Mesothelial cell of epicardium (in vitro differentiated cells): ENCODE measurements at places on chromosomes 3 and 15.

- no peak for DNase-seq
Measured at GRCh38 chr3:187739094-187739560, 6.1 kb downstream of the BCL6 start.

- DNase-seq = no peak
Measured at GRCh38 chr3:14258906-14259904, 80.6 kb downstream of the LSM3 start.

- no peak for DNase-seq
Measured at GRCh38 chr3:74127256-74127655, 487.2 kb downstream of the CNTN3 start.

GRCh38 chr3:190281308-190282051 is 40.8 kb downstream of the CLDN1 start:
- no peak for DNase-seq

DNA sequence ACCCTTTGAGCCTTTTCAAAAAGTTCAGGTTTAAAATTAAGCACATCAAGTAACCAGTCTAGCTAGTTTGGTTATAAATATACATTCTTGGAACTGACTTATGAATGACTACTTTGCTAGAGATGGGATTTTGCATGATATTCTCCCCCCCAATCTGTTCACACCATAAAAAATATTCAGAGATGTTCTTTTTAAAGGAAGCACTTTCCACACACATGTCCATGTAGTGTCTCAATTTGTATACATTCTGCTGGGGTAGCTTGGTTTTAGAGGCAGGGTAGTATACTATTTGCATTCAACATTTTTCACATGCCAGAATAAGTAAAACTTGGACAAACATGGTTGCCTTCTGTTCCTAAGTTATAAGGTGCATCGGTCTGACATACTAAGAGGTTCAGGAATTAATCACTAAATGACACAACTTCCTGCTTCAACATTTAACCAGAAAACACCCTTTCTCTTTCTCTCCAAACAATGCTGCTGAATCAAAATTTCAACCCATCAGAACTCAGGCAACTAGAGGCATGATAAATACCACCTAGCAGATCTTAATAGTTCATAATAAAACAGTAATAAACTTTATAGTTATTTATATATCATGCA is 57.0 kb downstream of the SUMF1 start:
- no peak for DNase-seq

DNA sequence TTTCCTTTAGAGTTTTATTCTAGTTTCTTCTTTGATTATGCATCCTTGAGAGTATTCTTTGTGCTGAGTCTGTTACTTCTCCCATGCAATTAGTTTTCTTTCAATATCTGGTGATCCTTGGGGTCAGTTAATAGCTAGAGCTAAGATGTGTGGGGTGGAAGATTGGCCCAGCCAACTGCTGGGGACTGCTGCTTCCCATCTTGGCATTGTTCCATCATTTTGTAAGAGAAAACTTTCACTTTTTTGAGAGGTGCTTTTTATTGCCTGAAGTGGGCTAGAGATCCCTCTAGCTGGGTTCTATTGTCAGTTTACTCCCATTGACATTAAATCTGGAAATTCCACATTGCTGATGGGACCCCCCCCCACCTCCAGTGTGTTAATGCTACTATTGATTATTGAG is 15.4 kb downstream of the BCL2L10 start:
- no peak for DNase-seq

DNA sequence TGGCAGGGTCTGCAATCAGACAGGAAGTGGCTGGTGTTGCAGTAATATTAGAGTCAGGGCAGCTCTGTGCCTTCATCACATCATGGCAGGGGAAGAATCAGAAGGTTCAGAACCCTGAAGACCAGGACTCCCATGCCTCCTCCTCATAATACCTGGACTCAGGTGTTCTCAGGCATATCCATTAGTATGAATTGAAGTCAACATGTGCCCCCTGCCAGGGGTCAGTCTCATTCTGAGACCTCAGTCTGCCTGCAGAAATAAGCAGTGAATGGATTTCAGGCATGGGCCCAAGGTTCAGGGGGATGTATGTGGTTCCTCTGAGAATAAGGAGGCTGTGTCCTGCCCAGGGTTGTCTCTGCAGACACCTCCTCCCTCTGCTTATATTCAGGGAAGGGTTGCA is 74.2 kb downstream of the SPSB4 start:
- no peak for DNase-seq

DNA sequence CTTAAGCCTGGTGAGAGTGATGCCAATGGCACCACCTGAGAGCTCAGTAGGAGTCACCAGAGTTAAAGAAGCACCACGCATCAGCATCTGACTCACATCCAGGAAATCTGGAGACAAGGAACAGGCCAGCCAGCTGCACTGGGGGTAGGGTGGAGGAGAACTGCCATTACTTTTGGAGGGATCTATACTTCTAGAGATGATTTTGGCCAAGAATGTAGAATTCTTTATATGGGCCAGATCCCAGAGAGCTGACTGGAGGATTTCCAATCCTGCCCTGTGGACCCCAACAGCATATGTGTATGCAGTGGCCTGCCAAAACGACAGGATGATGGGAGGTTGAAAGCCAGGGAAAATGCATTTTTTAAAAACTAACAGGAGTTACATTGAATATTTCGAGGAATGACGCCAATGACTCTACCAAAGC is 29.8 kb downstream of the CCR3 start:
- DNase-seq = no peak

- no peak for DNase-seq
Measured at GRCh38 chr3:11282250-11283138, 10.3 kb downstream of the ATG7 start.

GRCh38 chr3:23665741-23666140 is 140.0 kb upstream of the UBE2E1 start:
- no peak for DNase-seq

DNA sequence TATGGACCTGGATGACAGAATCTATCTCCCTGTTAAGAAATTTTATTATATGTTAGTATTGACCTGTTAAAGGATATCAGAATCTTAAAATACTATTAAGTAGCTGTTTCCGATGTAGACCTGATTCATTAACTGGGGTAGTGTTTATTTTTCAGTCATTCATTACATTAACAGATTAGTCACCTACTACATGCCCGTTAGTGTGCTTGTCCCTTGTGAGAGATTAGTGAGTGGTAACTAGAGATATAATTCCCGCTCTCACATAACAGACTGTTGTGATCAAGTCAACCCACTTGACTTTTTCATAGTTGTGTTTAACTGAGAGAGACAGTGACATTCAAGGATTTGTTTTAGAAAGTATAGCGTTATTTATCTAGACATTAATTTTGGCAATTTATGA is 166.8 kb downstream of the TCF12 start:
- DNase-seq = no peak

DNA sequence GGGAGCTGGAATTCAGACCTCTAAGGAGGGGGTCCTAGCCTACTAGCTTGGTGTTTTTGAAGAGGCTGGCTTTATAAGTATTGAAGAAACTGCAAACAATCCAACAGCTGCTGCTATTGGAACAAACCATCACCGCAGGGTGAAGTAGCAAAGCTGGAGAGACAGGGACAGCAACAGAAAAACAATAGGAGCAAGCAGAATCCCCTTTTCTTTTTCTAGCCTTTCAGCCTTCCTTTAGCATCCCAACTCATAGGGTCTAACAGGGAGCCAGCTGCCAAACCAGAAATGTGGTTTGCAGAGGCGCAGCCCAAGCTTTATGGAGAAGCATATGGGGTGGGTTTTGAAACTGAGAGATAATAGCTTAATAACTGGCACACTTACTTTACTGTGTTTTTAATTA is 106.2 kb upstream of the CHMP2B start:
- DNase-seq = no peak

- no peak for DNase-seq
Measured at GRCh38 chr3:17039594-17039993, 154.8 kb downstream of the PLCL2 start.

DNA sequence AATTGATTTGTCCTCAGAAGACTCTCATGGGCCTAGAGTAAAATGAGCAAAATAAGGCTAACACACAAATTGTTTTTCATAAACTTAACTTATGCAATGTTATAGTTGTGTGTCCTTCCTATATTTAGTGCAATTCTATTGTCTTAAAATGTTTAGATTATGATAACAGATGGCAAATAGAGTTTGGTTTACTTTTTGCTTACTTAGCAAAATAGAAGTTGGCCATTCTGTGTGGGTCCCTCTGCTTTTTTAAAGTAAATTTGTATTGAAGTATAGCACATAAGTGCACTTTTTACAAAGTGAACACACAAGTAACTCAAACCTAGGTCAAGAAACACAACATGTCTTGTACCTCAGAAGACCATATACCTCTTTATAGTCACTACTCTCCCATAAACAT is 150.6 kb upstream of the RARB start:
- DNase-seq = no peak

DNA sequence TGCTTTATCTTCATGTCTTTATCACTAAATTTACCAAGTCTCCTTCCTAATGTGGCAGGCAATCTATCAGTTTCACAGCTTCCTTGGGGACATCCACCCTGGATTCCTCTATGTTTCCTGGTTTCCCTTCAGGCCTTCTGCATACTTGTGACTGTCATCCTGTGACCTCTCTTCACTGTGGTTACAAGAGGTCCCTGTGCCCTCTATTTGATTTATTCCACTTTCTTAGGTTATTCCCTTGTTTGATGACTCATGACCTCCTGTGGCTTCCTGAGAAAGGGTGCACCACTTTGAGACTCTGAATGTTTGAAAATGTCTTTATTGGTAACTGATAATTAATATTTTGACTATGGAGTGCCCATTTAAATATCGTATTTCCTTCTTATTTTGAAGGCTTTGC is 60.5 kb upstream of the KY start:
- DNase-seq = no peak

GRCh38 chr15:100116416-100117190 is 225.2 kb downstream of the ADAMTS17 start:
- DNase-seq = no peak

DNA sequence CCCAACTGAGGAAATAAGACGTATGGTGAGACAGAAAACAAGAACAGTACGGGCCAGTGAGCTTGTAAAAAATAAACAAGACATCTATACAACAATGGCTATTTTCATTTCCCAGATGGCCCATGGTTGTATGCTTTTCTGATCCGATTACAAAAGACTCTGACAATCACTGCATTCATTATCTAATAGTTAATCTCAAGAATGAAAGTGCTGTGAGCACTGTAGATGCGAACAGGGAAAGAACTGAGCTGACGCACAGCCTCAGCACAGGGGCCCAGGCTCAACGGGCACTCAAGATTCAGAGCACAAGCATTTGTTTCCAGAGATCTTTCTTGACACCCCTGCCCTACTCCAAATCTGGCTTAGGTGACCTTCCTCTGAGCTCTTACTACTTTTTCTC is 6.9 kb downstream of the MTMR10 start:
- DNase-seq = no peak

GRCh38 chr3:147197739-147198138 is 208.6 kb downstream of the ZIC4 start:
- DNase-seq = no peak

DNA sequence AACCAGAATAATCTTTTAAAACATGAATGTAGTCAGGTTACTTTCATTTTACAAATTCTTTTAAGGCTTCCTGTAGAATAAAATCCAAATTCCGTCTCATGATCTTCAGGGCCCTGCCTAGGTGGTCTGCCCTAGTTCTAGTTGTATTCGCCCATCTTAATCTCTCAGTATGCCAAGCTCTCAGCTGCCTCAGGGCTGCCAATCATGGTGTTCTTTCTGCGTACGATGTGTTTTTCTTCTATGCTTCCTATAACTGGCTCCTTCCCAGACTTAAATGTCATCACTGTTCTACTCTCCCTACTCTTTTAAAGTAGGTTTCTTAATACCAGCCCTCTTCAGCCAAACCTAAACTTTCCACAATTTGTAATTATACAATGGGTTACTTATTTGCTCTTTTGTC is 107.4 kb downstream of the GREM1 start:
- no peak for DNase-seq

- DNase-seq = no peak
Measured at GRCh38 chr15:92322566-92323355, 70.9 kb upstream of the ST8SIA2 start.

DNA sequence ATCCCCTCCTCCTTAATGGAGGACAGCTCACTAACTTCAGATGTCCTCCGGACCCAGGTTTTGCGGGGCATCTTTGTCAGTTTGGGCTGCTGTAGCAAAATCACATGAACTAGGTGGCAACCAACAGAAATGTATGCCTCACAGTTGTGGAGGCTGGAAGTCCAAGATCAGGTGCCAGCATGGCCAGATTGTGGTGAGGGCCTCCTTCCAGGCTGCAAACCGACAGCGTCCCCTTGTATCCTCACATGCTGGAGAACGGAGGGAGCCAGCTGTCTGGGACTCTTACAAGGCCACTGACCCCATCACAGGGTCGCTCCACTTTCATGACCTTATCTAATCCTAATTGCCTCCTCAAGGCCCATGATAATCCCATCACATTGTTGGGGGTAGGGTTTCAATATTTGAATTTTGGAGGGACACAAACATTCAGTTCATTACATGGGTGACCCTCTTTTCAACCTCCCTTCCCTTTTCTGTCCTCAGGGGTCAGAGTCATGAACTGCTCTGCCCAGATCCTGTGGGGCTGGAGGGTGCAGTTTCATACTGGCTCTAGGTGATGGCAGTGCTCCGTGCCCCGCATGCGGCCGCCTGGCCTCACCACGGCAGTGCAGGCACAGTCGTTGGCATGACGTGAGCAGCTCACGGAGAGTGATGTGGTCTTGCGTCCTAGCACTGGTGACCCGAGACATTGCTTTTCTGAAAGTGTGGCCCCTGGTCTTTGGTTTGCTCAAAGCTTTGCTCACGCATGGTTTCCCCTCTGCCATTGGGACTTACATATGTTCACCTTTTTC is 58.4 kb downstream of the DNASE1L3 start:
- DNase-seq = no peak

- no peak for DNase-seq
Measured at GRCh38 chr3:36800533-36801116, 36.3 kb upstream of the DCLK3 start.

DNA sequence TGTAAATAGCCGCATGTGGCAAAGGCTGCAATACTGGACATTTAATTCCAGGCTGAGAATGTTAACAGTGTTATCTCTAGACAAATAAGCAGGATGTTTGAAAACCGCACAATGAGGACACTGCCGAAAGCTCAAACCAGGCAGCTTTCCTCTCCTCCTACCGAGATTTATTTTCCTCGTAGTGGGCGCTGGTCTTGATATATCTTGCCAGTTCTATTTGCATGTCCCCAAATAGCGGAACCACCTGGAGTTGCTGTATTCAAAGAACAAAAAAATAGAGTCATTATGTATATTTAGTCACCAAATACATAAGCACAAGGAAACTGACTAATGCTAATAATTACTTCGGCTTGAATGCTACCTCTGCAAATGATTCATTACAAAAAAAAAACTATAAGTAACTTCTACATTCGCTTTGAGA is 46.5 kb downstream of the CYFIP1 start:
- DNase-seq = no peak
